Activated naive CD8-positive, alpha-beta T cell treated with anti-CD3 and anti-CD28 coated beads, Interleukin-2, amount 50 U/mL, for 24 hours (primary cell): ENCODE measurements at places on chromosomes 12 and 14.

GRCh38 chr12:43812057-43812456, 5.9 kb upstream of the TWF1 start:
- no peak overlapping the region for H3K27ac ChIP-seq
- peaks cover 38% of the 10 kb centered on the region for H3K4me1 ChIP-seq
- no peaks in the 10 kb centered on the region for H3K27me3 ChIP-seq
- H3K4me3 ChIP-seq, result no peak overlapping the region

- no peak for DNase-seq
- H3K4me3 ChIP-seq, result no peak overlapping the region
- H3K27ac ChIP-seq, result no peak overlapping the region
- H3K36me3 ChIP-seq, result no peaks in the 10 kb centered on the region
- H3K27me3 ChIP-seq, result no peaks in the 10 kb centered on the region
Measured at GRCh38 chr14:36843410-36843809, 181.8 kb downstream of the PAX9 start.

GRCh38 chr14:67508956-67509355, 20.4 kb upstream of the TMEM229B start:
- peaks cover 8% of the 10 kb centered on the region for H3K4me1 ChIP-seq
- H3K27ac ChIP-seq, result no peak overlapping the region
- no peaks in the 10 kb centered on the region for H3K36me3 ChIP-seq
- no peak for DNase-seq

DNA sequence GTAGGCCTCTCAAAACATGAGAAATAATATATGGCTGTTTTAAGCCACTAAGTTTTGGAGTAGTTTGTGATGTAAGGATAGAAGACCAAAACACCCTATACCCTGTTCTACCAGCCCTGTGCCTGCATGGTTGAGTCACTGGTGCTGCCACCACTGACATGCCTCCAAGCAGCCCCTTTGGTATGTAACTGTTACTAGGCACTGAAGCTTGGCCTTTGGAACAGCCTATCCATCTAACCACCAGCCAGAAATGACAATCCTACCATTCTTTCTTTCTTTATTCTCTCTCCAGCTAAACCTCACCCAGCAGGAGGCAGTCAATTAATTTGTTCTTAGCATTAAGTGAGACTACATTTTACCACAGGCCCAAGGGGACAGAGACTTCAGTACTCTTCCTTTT, 240.3 kb downstream of the MSRB3 start:
- no peak overlapping the region for H3K4me3 ChIP-seq
- H3K27me3 ChIP-seq, result no peaks in the 10 kb centered on the region
- DNase-seq, result no peak
- no peaks in the 10 kb centered on the region for H3K4me1 ChIP-seq
- no peaks in the 10 kb centered on the region for H3K36me3 ChIP-seq
- no peak overlapping the region for H3K27ac ChIP-seq

DNA sequence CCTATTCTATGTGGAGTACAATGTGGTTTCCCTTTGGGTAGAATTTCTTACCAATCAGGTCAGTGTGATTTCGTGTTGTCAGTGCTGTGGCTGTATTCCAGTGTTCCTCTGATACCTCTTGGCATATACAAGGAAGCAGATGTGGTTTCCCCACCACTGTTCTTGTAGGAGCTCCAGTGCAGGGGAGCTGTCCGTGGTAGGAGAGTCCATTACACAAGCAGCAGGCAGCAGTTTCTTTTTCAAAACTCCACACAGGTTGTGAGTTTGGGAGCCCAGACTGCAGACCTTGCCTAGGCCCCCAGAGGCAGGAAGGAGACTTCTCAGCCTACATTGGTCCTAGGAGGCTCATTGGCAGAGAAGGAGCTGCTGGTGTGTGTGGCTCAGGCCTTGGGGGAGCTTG, 452.8 kb downstream of the AACS start:
- no peaks in the 10 kb centered on the region for H3K4me1 ChIP-seq
- H3K27ac ChIP-seq, result no peak overlapping the region
- H3K4me3 ChIP-seq, result no peak overlapping the region
- no peaks in the 10 kb centered on the region for H3K27me3 ChIP-seq

GRCh38 chr14:72921396-72921795, 4.9 kb upstream of the DCAF4 start:
- H3K27ac ChIP-seq, result no peak overlapping the region
- H3K27me3 ChIP-seq, result peaks cover 26% of the 10 kb centered on the region
- no peaks in the 10 kb centered on the region for H3K36me3 ChIP-seq
- no peak overlapping the region for H3K4me3 ChIP-seq
- DNase-seq, result no peak

DNA sequence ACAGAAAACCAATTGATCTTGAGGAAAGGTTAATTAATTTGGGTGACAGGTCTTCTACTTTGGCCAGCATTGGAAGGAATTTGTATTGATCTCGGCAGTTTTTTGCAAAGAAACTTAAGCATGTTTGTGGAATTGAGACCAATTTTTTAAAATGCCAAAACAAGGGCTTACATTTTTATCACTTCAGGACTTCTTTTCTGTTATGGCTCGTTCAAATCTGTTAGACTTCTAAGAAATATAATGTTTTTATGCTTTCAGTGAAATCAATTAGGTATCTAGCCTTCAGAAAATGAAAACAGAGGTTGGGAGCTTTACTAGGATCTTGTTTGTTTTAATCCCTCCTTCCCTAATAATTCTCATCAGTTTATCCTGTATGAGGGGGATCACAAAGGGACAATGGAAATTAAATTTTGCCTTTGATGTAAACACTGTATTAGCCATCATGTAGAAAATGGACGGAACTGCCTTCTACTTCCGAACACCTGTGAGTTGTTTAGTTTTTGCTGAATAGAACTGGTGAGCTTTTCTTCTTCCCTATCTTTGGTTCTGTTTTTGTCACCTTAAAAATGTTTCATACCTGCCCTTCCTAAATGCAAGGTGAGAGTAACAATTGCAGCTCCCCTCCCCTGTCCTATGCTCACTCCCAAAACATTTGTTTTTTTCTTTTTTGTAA, 7.8 kb downstream of the FOXA1 start:
- no peaks in the 10 kb centered on the region for H3K4me1 ChIP-seq
- peaks cover 72% of the 10 kb centered on the region for H3K27me3 ChIP-seq
- H3K27ac ChIP-seq, result no peak overlapping the region
- H3K36me3 ChIP-seq, result peaks cover 11% of the 10 kb centered on the region
- H3K4me3 ChIP-seq, result no peak overlapping the region

DNA sequence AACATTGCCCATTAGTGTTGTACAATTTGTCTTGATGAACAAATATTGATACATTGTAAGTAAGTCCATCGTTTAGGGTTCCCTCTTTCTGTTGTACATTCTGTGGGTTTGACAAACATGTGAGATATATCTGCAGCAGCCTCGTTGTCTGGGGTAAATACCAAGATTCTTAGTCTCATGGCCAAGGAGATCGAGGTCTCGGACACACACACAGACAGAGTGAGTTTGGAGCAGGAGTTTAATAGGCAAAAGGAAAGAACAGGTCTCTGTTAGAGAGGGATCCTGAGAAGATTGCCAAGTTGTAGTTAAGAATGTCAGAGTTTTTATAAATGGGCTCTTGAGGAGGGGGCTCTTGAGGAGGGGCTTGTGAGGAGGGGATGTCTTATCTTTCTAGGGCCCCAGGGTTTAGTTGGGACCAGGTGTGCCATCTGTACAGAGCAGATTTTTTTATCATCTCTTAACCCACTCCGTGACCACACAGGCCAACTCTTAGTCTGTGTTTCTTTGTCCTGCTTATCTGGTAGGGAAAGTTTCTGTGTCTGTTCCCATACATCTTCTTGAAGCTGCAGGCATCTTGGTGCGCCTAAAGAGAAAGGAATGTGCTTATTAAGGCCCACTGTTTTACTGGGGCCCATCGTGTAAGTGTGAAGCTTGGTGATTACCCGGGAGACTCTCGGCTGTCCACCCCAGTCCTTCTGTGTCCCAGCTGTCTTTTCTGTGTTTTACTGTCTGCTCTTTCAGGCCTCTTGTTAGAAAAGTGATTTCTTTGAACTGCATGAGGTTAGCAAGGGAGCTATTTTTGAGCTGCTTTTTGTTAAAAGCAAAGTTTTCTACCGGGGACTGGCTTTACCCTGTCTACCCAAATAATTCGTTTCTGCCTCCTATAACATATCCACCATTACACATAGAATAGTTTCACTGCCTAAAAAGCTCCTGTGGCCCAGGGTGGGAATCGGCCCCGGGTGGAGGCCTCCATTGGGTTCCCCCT, 22.4 kb upstream of the CLEC2D start:
- peaks cover 3% of the 10 kb centered on the region for H3K27me3 ChIP-seq
- peak overlapping the region; percentile 96 for H3K4me3 ChIP-seq
- peaks cover 74% of the 10 kb centered on the region for H3K4me1 ChIP-seq
- H3K36me3 ChIP-seq, result peaks cover 60% of the 10 kb centered on the region
